T-helper 1 cell (primary cell): ENCODE measurements at places on chromosomes 7 and 10.
A peak's percentile ranks its signal among the peaks of the same experiment; 100 is the strongest.

DNA sequence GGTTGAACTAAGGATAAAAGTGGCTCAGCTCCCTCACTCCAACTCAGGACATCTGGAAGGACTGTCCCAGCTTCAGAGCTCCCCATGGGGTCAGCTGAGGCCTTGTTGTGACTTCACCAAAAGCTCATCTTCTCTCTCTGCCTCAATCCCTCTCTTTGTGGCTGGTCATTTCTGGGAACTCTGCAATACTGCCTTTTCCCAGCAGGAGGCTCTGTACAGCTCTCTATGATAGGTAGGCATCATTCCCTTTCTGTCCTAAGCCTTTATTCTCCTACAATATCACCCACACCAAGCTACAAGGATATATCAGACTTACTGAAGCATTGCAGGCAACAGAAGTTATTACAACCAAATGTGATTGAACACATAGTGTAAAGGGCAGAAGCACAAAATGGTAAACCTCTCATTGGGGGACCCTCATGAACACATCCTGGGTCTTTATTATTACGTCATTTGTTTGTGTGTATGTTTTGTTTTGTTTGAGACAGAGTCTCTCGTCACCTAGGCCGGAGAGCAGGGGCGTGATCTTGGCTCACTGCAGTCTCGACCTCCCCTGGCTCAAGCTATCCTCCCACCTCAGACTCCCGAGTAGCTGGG is 36.7 kb upstream of the PRPS1L1 start:
- DNase-seq: no peak

GRCh38 chr10:104435822-104436221 is 82.2 kb downstream of the CFAP58 start:
- DNase-seq: no peak

DNA sequence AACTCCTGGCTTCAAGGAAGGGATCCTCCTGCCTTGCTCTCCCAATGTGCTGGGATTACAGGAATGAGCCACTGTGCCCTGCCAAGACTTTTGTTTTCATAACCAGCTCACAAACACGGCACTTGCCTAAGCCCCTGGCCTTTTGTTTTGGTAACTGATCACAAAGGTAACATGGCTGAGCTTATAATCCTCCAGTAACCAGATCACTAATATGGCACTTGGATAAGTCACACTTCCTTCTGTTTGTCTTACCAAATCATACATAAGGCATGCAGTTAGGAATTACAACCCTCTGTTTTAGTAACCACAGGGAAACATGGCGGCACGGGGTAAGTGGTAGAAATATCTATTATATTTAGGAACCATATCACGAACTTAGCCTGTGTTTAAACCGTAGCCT is 577.1 kb downstream of the CALN1 start:
- no peak for DNase-seq

DNA sequence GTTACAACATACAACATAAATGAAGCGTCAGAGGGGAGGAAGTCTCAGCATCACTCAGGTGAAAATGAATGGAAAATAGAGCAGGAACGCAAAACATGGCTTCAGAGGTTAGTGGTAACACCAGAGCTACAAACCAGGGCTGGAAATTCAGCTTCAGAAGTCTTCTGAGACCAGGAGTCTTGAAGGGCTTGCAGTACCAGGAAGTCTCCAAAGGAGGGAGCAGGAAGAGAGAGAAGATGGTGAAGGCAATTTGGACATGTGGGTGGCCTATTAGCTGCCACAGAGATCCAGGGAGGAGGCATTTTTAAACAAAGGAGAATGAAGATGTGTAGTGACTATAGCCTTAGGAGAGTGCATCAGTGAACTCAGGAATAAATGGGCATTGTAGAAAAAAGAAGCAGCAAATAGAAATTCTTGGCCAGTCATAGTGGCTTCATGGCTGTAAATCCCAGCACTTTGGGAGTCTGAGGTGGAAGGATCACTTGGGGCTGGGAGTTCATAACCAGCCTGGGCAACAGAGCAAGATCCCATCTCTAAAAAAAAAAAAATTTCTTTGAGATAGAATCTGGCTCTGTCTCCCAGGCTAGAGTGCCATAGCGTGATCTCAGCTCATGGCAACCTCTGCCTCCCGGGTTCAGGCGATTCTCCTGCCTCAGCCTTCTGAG is 9.3 kb upstream of the TET1 start:
- no peak for DNase-seq

GRCh38 chr10:12634621-12634931 is 285.2 kb downstream of the CAMK1D start:
- no peak for DNase-seq

DNA sequence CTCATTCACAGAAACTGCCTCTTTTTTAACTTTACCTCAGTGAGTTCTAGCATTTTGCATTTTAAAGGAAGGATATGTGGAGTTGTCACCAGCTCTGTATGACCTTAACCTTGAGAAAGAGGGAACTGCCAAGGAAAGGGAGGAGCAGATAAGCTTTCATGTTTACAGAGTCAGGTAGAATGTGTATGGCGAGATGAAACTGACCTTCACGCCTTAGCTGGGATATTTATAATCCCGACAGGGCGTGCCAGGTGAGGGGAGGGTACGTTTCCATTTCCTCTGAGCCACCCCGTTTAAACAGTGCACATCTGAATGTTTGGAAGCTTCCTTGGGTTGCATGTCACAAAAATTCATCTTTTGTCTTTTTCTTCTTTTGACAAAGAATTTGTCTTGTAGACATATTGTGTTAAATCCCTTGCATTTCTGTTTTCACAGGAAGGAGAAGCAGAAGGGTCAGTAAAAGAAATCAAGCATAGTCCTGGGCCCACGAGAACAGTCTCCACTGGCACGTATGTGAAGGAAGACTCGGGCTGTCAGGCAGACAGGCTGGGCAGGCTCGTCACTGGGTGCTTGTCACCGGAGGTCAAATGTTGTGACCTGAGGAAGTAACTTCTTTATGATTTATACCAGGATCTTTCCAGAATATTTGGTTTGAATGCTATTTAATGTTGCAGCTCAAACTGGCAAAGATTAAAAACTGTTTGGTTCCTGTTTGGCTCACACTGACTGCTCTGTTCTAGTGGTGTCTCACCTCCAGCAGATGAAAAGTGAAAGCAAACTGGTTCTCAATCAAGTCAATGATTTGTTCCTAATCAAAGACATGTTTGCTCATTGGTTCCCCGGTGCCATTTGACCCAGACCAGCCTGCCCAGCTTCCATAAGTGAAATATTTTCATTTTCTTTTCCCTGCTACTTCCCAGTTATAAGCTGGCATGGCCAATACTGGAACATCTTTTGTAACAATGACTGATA is 16.2 kb downstream of the OPTN start:
- no peak for DNase-seq

DNA sequence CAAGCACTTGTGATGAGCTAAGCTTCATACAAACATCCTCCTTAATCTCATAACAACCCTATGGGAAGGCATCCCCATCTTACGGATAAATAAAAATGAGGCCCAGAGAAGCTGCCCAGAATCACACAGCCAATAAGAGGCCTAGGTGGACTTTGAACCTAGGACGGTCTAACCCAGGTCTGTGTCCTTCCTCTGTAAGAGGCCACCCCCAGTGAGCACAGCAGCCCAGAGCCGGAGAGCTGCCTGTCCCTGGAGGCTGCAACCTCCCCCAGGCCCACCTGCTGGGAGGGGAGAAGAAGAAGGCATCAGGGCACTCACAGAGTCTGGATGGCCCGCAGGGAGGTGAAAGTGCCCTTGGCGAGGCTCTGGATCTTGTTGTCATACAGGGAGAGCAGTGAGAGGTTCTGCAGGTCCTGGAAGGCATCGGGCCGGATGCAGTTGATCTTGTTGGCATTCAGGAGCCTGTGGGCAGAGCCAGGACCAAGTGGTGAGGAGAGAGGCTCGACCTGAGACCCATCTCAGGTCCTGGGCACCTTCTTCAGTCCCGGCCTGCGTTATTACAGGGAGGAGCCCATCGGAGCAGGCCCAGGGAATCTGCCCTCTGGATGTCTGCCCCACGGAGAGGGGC is 129.6 kb downstream of the SLIT1 start:
- no peak for DNase-seq

GRCh38 chr10:46288601-46289206 is 1.9 kb downstream of the ANTXRL start:
- no peak for DNase-seq

DNA sequence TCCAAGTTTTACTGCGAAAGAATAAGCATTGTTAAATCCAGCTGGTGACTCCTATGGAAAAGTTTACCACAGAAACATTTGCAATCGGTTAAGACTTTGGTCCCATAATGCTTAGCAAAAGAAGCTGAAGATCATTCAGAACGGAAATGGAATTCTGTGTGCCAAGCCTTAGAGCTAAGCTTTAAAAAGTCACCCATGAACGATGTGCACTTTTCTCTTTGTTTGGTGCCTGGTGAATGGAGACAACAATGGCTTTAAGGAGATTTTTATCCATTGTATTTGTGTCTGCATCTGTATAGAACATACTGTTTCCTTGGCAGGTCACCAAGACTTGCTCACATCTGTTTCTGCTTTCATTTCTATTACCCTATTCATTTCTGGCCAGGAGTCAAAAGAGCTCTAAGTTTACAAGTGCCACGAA is 26.3 kb upstream of the COL1A2 start:
- DNase-seq: no peak

DNA sequence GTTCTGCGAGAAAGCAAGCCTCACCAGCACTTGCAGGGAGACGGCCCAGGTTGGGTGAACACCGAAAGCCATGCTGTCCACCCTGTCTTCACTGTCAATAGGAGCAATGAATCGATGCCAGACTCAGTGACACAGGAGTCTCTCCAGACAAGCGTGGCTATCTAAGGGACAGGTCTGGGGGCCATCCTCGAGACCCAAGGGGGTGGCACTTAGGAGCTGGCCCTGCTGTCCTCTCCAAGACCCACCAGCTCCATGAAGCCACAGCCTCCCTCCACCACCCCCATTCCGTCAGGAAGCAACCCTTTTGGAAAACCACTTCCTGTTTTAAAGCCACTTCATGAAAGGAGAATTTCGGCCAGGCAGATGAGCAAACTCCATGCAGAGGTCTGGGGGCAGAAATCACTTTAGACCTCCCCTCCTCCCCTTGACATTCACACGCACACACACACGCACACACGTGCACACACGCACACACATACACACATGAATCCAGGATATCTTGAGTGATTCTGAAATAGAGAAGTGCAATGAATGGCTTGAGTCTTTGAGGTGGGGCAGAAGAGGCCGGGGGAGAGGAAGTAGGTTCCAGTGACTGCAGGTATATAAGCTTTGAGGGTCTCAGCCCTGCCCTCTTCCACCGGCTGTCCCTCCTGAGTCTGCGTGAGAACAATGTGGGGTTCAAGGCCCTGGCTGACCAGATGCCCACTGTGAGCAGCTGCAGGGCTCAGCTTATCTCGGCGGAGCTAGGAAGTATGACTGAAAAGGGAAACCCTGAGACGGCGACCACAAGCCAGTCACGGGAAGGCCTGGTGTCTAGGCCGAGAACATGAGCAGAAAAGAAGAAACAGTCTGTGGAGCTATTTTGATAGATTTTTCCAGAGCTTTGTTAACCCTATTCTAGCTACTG is 25.0 kb downstream of the RGS10 start:
- peak; percentile 27 for DNase-seq

DNA sequence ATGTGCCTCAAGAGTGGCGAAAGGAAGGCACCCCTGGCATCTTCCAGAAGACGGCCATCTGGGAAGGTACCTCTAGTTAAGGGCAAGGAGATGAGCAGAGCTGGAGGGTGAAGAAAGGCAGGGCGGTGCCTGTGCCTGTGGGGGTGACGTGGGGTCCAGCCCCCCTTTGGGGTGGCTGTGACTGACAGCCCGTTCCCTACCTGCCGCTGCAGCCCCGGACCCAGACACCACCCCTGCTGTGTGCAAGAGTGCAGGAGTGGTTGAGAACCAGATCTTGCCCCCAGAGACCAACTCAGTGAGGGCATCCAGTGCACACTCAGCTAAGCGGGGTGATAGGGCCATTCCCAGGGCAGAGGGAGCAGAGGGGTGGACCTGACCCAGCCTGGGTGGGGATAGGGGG is 4.3 kb upstream of the MUC17 start:
- DNase-seq: no peak

- DNase-seq: no peak
Observed at GRCh38 chr7:149292462-149292823, 30.4 kb downstream of the ZNF783 start.

- DNase-seq: no peak
Observed at GRCh38 chr10:110852255-110852896, 19.4 kb upstream of the PDCD4 start.

DNA sequence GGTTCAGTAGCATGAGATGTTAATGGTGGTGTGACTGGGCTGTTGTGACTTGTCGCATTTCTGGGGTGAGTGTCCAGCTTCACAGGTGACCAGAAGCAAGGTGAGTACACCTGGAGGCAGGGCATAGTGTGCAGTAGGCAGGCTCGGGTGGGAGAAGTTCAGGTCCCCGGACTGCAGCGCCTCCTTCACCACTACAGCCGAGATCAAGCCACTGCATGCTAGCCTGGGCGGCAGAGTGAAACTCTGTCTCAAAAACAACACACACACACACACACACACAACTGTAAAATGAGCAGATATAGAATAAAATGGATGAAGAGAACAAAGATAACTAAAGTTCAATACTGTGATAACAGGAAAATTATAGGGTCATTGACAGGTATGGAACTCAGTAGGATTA is 11.1 kb upstream of the PARD3 start:
- DNase-seq: no peak

DNA sequence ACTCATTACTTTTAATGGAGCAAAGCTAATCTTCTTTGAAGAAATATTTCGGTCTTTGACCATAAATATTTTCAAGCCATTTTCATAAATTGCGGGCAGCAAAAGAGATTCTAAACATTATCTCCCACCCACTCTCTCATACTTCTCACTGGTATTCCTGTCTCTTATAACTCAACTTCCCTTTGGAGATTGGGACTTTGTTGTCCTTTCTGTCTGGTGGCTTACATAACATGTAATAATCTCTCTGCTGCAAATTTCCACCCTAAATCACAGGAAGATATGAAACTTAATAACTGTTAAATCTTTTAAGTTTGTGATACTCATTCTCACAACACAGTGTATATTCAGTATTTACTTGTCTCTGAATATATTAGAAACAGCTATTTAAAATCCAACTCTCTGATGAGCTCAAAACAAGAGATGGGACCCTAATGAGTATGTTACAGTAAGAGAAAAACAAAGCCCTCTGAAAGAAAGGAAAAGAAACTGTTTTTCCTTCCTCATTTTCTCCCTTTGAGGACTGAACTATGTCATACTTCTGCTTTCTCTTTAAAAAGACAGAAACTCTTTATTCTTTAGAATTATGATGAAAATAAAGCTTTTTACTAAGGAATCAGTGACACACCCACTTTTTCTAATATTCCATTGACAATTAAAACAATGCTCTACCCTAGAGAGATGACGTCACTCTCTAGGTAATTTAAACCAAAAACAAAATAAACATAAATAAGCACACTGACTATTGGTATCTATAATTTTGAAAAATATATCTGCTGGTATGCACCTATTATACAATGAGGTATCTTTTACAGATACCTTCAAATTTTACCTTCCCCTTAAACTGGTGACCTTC is 14.7 kb downstream of the CALCR start:
- DNase-seq: no peak
